Stimulated activated CD8-positive, alpha-beta memory T cell treated with anti-CD3 and anti-CD28 coated beads, Interleukin-4, amount 100 ng/mL, for 4 hours (primary cell): ENCODE measurements at places on chromosomes 3 and 15.
A peak's percentile ranks its signal among the peaks of the same experiment; 100 is the strongest.

- DNase-seq = peak; percentile 1
These were observed 510.1 kb upstream of the CFAP20DC start for GRCh38 chr3:59559721-59560435.

GRCh38 chr15:85277847-85278370 is 102.5 kb upstream of the AKAP13 start:
- no peak for DNase-seq

GRCh38 chr3:100209948-100210771 is 50.6 kb upstream of the TBC1D23 start:
- no peak for DNase-seq

- DNase-seq = no peak
These were observed 1.9 kb downstream of the LEO1 start for GRCh38 chr15:51969728-51970127.

GRCh38 chr3:124793054-124793739 is 62.9 kb downstream of the UMPS start:
- DNase-seq = no peak

DNA sequence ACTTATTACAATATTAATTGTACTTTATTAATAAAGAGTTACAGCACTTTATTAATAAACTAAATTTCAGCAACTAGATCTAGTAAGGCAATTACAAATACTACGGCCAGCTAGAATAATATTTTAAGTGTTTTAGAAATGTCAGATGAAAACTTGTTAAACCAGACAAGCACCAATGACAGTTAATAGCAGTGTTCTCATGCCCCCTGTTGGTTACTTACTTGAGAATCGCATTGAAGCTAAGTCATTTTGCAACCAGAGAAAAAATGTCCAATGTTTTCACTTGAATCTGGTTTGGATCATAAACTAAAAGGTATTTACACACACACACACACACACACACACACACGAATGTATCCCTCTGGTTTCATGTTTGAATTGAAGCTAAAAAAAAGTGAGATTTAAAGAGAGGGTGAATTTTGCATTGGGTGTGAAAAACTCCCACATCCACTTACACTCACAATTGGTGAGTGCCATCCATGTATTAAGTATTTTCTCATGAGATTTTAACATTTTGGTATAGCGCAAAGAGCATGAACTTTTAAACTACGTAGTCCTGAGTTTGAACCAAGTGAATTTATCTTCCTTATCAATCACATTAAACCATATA is 347.7 kb downstream of the ZBBX start:
- DNase-seq = no peak

DNA sequence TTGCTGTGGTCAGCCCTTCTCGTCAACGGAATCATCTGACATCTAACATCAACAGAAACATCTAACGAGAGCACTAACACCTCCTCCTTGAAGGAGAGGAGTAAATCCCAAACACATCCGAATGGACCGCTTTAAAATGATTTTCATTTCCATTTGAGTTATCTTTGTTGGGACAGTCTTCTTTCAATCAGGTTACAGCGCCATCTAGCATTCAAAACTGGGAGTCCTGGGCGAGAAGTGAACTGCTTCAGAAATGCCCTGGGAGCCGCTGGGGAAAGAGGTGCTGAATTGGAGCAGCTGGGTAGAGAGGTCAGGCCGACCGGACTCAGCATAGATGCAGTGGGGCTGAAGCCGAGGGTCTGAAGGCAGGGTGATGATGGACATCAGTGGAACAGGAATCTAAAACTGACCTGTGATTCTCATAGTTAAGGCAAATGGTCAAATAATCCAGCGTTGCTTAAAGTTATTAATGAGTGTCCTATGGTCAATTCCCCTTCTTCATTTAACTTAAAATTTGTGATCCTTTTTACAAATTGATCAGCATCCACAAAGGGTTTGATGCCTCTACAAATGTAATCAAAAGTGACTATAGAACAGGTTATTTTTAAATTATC is 170.0 kb upstream of the NDN start:
- no peak for DNase-seq

GRCh38 chr15:90871139-90871715 is 2.8 kb downstream of the FURIN start:
- DNase-seq = no peak

GRCh38 chr3:60424034-60424433 is 827.2 kb downstream of the FHIT start:
- DNase-seq = no peak

DNA sequence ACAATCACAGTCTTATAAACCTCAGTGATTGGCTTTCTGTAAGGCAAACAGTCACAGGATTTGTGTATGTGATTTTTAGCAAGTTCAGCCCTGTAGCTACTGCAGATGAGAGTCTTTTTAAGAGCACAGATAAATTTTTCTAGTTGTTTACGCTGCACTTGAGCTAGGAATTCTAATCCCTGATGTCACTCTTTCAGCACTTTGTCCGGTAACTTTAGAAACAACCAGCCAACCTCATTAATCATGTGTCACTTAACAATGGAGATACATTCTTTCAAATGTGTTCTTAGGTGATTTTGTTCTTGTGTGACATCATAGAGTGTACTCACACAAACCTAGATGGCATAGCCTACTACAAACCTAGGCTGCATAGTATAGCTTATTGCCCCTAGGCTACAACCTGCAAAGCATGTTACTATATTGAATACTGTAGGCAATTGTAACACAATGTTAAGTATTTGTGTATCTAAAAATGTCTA is 36.8 kb upstream of the GOLGA6L2 start:
- no peak for DNase-seq

DNA sequence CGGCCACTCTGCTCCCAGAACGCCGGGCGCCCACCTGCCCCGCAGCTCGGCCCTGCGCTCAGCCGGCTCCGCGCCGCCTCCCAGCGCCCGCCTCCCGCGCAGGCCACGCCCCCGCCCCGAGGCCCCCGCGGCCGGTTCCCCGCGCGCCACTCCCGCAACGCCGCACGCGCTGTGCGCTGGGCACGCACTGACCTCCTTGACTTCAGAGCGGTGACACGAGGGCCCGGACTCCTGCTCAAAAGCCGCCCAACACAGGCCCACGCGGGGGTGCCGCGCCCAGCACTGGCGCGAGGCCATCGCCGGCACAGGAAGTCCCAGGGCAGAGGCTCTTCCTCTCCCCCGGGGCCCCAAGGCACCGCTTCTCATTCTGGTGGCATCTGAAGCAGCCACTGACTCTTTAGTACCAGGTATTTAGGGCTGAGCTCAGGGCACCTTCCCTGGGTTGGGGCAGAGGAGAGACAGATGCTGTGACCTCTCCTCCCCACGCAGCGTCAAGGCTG is 12.4 kb downstream of the TNK2 start:
- peak; percentile 21 for DNase-seq

- DNase-seq = no peak
These were observed 1027.7 kb downstream of the PLOD2 start for GRCh38 chr3:145133281-145133680.

- no peak for DNase-seq
These were observed 73.0 kb upstream of the FRMD4B start for GRCh38 chr3:69458803-69459365.

- no peak for DNase-seq
These were observed 34.3 kb upstream of the ANKRD34C start for GRCh38 chr15:79248183-79248582.

GRCh38 chr3:134795746-134796280 is 753 bp downstream of the EPHB1 start:
- DNase-seq = no peak

GRCh38 chr3:159472611-159473010 is 516.0 kb upstream of the IL12A start:
- DNase-seq = no peak

- no peak for DNase-seq
These were observed 43.2 kb upstream of the IQSEC1 start for GRCh38 chr3:13116426-13116825.

DNA sequence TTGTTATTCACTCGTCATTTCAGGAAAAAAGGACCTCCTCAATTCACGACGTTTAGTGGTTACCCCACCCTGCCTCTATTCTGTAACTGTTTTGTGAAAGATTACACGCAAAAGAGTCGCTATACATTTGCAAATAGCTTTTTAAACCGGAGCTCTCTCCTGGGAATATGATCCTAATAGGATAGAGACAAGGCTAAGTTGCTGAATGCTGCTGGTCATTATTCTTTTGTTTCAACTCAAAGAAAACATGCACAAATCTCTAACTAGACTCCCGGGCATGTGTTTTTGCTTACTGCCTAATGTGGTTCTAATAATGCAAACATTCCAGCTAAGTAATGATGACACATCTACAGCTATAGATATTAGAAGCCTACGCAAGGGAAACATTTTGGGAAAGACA is 214.6 kb upstream of the MDFIC2 start:
- DNase-seq = no peak

DNA sequence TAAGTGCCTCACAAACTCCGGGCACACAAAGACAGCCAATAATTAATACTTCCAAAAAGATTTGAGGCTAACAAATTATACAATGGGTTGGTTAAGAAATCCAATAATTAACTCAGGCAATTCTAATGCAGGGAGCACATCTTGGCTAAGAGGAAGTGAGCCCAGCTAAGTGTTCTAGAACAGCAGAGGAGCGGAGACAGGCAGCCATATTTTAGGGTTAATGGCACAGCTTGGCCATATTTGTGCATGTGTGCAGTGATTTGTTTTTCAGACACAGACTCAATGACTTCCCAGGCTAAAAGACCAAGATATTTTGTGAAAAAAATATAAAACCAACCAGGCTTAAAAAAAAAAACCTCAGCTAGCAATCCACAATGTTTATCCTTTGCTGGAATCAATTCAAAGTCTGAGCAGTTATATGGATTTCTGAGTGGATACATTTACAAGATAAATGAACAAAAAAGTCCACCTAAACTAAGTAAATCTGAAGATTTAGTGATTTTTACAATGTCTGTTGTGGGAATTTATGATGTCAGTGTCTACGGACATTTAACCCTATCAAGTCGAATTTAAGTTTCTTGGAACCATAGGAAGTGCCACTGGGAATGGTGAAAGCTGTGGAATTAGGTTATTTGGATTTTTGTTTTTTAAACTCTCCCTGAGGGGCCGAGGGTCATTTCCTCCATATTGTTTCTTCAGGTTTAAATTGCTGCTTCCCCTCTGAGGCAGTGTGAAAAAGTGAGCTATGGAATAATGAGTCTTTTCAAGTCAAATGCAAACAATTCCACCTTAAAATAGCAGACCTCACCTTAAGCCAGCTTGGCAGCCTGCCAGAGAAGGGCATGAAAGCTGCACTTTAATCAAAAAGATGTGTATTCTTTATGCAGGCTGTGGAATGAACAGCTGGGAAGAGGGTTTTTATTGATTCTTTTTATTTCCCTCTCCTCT is 413.7 kb upstream of the TBL1XR1 start:
- no peak for DNase-seq

DNA sequence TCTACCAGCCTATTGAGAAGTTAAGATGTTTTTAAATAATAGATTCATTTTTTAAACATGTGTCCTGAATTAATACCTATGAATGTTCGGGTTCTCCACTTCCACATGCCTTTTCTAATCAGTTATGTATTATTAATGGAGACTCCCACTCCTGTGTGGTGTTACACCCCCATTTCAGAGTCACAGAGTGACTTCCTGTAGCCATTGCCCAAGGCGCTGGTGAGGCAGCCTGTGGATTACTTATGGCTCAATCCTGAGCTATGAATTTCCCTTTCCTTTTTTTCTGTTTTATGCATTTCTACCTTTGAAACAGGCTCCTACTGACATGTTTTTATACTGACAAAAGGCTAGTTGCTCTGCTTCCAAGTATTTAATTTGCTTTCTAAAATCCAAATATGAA is 162.3 kb downstream of the GABRG3 start:
- DNase-seq = no peak

DNA sequence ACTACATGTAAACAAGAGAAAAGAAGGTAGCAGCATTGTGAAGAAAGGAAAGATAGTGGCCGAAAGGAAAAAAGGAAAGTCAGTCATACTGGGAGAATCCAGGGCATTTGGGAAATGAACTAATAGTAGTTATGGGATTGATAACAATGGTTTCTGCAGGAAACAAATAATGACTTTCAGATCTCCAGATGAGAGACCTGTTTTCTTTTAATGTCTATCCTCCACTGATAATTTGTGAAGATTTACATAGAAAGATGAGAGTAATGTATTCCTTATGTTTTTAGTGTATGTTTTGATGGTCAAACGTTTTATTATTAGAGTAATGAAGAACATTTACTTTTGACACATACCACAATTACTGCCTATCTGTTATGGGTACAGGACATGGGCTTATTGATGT is 15.0 kb upstream of the ZNF385D start:
- no peak for DNase-seq

GRCh38 chr15:63030101-63030551 is 12.4 kb upstream of the TPM1 start:
- no peak for DNase-seq

GRCh38 chr15:66721020-66721419 is 19.0 kb downstream of the SMAD6 start:
- no peak for DNase-seq
